ENCODE measurements at places on chromosomes 12 and 14.

DNA sequence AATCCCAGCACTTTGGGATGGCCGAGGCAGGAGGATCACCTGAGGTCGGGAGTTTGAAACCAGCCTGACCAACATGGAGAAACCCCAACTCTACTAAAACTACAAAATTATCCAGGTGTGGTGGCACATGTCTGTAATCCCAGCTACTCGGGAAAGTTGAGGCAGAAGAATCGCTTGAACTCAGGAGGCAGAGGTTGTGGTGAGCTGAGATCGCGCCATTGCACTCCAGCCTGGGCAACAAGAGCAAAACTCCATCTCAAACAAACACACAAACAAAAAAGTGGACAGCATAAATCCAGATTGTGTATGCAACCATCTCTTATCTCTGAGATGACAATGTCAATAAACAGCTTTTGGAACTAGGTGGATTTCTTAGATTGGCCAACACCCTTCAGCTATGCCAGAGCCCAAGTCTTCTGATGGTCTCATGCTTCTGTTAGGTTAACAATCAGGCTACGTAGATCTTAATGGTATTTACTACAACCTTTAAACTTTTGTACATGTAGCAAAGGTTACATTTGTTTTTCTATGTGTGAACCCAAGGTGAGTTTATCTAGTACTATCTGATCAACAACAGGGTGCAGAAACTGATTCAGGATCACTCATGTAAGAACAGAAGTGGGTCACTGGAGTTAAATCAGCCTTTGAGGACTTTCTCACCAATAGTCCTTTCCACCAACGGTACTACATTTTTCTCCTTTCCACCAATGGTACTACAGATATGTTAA, 73.7 kb downstream of the DUSP16 start:
- DNase-seq: no peak

DNA sequence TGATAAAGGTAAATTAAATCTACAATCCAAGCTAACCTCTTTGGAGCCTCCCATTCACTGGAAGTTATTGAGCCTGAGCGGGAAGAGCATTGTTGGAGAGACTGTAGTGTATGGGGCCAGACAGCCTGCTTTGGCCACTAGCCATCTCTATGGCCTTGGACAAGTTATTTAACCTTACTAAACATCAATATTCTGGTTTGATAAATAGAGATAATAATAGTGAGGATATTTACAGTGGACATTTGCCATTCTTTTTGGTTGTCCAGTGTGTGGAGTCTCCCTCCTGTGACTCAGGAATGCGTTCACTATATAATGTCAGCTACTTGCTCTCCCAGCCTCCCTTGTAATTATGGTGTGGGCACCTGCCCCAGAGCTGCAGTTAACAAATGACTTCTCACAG, 216.1 kb downstream of the SLC38A4 start:
- DNase-seq: no peak

DNA sequence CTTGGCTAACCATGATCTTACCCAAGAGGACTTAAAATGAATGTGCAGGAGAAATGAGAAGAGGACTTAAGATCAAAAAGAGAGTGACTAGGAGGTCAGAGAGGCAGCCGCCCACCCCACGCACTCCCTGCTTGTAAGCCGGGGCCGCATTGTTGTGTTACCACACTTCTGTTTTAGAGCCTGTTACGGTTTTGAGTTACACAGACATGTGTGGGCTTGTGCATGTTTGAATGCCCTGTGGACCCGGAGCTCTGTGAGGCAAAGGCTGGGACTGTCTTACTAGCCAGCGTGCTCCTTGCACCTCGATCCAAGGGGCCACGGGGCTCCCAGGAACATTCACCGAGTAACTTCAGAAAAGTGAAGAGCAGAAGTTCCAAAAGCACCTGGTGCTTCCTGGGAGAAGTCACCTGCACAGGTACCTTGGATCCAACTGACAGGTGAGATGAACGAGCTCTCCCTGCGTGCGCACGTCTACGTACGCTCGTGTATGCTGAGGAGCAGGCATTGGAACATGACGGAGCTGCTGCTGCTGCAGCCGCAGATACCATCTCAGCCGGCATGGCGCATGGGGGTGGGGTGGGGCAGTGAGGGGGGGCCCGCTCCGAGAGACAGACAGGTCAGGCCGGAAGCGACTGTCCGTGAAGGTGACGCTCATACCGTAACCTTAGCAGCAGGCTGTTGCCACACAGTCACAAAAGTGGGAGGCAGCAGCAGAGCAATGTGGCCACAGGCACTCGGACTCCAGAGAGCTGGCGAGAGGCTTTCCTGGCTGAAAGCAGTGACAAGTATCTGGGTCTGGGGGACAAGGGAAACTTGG, 23.7 kb downstream of the SFSWAP start:
- DNase-seq: no peak

DNA sequence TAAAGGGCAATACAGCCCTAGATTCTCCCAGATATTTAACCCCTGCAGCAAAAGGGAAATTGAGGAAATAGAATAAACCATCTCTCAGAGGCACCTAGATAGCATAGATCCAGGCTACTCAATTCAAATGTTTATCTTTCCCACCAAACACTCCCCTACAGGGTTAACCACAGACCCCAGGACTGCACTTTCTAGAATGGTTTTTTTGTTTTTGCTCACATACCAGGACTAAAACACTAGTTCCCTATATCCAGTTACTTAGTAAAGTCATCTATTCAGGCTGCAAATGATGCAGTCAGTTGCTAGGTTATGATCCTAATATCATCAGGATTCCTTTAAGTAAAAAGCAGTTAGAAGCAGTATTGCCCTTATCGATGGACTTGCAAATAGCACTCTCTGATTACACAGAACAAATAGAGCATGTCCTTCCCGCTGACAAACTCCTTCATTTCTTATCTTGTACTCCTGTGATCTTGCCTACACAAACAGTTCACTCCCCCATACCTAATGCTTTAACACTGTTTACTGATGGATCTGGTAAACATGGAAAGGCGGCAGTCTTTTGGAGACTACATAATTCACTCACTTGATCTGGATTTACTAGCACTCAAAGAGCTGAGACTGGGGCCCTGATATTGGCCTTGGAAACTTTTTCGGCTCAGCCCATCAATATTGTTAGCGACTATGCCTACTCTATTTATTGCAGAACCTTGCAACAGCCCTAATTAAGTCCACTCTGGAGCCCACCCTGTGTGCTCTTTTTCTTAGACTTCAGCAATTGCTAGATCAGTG, 257.2 kb upstream of the DIO2 start:
- DNase-seq: no peak

DNA sequence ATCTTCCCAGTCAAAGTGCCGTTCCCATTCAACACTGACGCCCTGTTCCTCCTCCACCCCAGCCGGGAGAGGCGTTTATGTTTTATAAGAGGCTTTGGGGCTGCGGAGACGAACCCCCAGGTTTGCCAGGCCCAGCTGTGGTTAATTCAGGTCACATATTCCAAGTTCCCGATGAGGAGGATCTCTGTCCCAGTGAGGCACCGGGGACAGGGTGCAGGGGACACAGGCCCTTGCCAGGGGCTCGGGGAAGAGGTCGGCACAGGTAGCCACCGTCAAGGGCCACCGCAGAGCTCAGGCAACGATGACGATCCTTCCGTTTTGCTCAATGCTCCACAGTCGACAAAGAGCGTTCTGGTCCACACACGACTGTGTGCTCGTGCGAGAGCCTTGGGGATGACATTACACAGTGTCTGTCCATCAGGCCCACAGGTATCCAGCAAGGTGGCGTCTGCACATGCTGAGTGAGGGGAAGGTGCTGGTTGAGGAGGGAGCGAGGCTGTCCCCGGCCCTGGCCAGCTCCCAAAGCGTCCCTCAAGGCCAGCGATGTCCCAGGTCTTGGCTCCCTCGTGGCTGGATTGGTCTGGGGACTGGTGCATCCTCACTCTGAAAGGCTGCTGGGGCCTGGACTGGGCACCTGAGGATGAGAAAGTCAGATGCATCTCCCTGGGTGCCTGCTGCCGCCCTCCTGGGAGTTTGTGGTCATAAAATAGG, 189.2 kb upstream of the C14orf180 start:
- no peak for DNase-seq

- no peak for DNase-seq
Measured at GRCh38 chr14:65261425-65261920, 151.1 kb upstream of the FUT8 start.

- no peak for DNase-seq
Measured at GRCh38 chr14:100393906-100394732, 71.0 kb downstream of the SLC25A47 start.

GRCh38 chr12:131025939-131026702, 72.4 kb downstream of the ADGRD1 start:
- no peak for DNase-seq
